ENCODE measurements at places on chromosomes 12 and 14.

DNA sequence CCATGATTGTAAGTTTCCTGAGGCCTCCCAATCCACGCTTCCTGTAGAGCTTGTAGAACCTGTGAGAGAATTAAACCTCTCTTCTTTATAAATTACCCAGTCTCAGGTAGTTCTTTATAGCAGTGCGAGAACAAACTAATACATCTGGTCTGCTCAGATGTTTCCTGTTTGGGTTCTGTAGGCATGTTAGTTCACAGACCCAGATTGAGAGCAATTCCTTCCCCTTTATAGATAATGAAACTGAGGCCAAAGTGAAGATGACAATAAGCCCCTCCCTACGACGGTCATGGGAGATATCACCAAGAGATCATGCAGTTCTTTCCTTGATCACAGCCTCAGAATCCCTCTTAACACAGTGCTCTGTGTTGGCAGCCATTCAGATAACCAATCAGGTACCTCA lies 76.5 kb upstream of the CLMN start:
- H3K4me1 ChIP-seq: no peaks in the 10 kb centered on the region
- no peaks in the 10 kb centered on the region for H3K36me3 ChIP-seq
- no peaks in the 10 kb centered on the region for H3K27me3 ChIP-seq
- DNase-seq: no peak
- H3K27ac ChIP-seq: no peak overlapping the region

- H3K27me3 ChIP-seq: no peaks in the 10 kb centered on the region
- peaks cover 28% of the 10 kb centered on the region for H3K4me1 ChIP-seq
- DNase-seq: no peak
- H3K36me3 ChIP-seq: peaks cover 18% of the 10 kb centered on the region
Measured at GRCh38 chr12:107057071-107057834, 36.1 kb downstream of the CRY1 start.

GRCh38 chr12:53961025-53961761 lies 6.5 kb downstream of the HOXC12 start:
- no peak overlapping the region for H3K27ac ChIP-seq
- H3K27me3 ChIP-seq: peaks cover 88% of the 10 kb centered on the region
- H3K4me3 ChIP-seq: no peak overlapping the region
- peaks cover 33% of the 10 kb centered on the region for H3K36me3 ChIP-seq
- H3K4me1 ChIP-seq: peaks cover 33% of the 10 kb centered on the region
- no peak for DNase-seq

- no peak overlapping the region for H3K4me3 ChIP-seq
- no peak for DNase-seq
- peaks cover 2% of the 10 kb centered on the region for H3K36me3 ChIP-seq
- H3K27ac ChIP-seq: no peak overlapping the region
- H3K27me3 ChIP-seq: no peaks in the 10 kb centered on the region
- peaks cover 8% of the 10 kb centered on the region for H3K4me1 ChIP-seq
Measured at GRCh38 chr12:83161456-83161855, 474.8 kb downstream of the TMTC2 start.

DNA sequence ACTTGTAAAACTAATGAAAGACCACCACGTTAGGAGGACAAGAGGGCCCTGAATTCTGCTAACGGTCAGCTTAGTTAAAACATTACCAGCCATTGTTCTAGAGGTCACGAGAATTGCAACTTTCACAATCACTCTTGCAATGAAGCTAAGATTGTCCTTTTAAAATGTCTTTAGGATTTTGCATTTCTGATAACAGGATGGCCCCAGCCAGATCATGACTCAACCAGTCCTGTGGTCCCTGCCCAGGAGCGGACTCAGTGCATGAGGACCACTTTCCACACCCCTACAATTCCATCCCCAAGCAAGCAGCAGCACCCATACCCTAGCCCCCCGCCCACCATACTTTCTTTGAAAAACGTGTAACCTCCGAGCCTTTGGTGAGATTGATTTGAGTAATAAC lies 28.7 kb downstream of the HSP90AA1 start:
- peaks cover 30% of the 10 kb centered on the region for H3K4me1 ChIP-seq
- DNase-seq: no peak
- peak overlapping the region; percentile 73 for H3K4me3 ChIP-seq
- H3K27ac ChIP-seq: no peak overlapping the region
- H3K27me3 ChIP-seq: no peaks in the 10 kb centered on the region

DNA sequence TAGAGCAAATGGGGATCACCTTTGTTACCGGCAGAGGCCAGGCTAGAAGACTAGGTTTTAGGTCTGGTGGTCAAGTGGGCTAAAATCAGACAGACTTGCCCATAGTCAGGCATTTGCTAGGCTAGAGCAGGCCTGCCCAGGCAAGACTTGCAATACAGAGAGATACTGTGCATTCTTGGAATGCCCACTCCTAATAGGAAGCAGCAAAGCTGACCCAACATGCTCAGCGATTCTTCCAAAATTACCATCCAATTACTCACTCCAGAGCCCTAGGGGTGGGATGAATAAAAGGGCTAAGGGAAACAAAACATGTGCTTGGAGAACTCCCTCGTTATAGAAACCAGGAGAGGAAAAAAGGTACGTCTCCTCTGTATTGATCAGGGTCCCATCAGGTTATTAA lies 187.8 kb upstream of the AMIGO2 start:
- no peaks in the 10 kb centered on the region for H3K27me3 ChIP-seq
- H3K36me3 ChIP-seq: no peaks in the 10 kb centered on the region
- H3K4me3 ChIP-seq: no peak overlapping the region
- DNase-seq: no peak
- no peak overlapping the region for H3K27ac ChIP-seq
- peaks cover 32% of the 10 kb centered on the region for H3K4me1 ChIP-seq

DNA sequence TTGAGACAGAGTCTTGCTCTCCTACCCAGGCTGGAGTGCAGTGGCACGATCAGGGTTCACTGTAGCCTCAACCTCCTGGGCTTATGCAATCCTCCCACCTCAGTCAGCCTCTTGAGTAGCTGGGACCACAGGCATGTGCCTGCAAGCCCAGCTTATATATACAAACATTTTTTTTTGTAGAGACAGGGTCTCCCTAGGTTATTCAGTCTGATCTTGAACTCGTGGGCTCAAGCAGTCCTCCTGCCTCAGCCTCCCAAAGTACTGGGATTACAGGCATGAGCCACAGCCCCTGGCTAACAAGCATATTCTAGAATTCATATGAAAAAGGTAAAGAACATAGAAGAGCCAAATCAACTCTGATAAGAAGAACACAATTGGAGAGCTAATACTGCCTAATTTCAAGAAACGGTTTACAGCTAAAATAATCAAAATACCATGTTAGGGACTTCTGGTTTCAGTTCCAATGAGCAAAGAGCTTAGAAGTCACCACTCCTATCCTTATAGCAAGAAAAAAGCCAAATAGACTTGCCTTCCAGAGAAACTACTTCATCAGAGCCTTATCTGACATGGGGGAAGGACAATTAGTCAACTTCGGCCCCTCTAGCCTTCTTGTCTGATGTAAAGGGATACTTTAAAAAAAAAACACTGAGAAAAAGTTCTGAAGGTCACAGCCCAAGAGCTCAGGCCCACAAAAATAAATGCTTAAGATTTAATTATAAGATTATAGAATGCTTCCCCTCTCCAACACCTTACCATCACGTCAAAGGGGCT lies 37.6 kb downstream of the TMEM116 start:
- no peaks in the 10 kb centered on the region for H3K27me3 ChIP-seq
- no peak overlapping the region for H3K27ac ChIP-seq
- DNase-seq: no peak
- H3K4me1 ChIP-seq: peaks cover 57% of the 10 kb centered on the region
- no peak overlapping the region for H3K4me3 ChIP-seq

DNA sequence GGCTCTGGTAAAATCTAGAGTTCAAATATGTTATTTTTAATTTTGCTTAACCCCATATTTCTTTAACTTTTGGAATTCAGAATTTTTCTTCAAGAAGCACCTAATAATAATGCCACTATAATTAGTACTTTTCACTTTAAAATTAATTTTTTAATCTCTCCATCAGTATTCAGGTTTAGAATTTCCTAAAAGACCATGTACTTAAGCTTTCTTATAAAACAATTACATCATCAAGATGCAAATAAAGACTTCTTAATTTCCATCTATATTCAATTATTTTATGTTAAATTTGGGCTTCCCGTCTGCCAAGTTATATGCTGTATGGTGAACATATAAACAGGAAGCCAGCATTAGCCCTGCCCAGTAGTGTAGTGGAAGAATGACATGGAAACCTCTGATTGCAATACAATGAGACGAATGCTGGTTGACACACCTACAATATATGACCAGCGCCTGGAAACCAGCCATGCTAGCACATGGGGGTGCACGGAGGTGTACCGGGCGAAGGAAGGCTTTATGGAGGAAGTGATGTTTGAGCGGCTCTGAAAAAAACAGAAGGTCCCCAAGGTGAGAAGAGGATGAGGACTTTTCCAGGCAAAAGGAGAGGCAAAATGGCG lies 82.2 kb downstream of the LLPH start:
- no peak for DNase-seq
- no peaks in the 10 kb centered on the region for H3K4me1 ChIP-seq
- no peak overlapping the region for H3K4me3 ChIP-seq
- H3K27me3 ChIP-seq: peaks cover 9% of the 10 kb centered on the region

GRCh38 chr12:115710104-115710564 lies 567.4 kb downstream of the MED13L start:
- H3K4me1 ChIP-seq: no peaks in the 10 kb centered on the region
- DNase-seq: no peak
- H3K27ac ChIP-seq: no peak overlapping the region
- no peak overlapping the region for H3K4me3 ChIP-seq

- no peak overlapping the region for H3K27ac ChIP-seq
- H3K4me3 ChIP-seq: no peak overlapping the region
- no peaks in the 10 kb centered on the region for H3K4me1 ChIP-seq
- DNase-seq: no peak
- H3K27me3 ChIP-seq: no peaks in the 10 kb centered on the region
Measured at GRCh38 chr14:40248671-40249070, 816.4 kb upstream of the FBXO33 start.

GRCh38 chr12:32891956-32892355 lies 4.6 kb downstream of the PKP2 start:
- peaks cover 11% of the 10 kb centered on the region for H3K4me1 ChIP-seq
- peaks cover 60% of the 10 kb centered on the region for H3K27me3 ChIP-seq
- H3K4me3 ChIP-seq: no peak overlapping the region
- H3K36me3 ChIP-seq: no peaks in the 10 kb centered on the region

- H3K27ac ChIP-seq: peak overlapping the region; percentile 42
- H3K36me3 ChIP-seq: peaks cover 6% of the 10 kb centered on the region
Measured at GRCh38 chr12:113081873-113082272, 25.3 kb downstream of the DTX1 start.

DNA sequence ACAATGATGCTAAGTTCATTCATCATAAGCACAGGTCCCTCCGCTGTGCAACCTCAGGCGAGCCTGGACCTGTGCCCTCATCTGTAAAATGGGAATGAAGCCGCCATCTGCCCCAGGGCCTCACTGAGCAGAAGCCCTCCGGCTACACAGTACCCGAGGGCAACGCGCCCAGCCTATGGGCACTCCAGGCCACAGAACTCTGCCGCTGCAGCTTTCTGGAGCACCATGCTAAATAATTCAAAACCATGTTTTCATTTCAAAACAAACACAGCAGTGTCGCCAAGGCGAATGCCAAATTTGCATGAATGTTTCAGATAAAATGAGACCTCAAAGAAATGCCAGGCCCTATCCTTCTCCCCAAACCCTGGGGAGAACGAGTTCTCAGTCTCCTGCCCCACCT lies 4.0 kb downstream of the NCOR2 start:
- H3K4me3 ChIP-seq: no peak overlapping the region
- H3K27me3 ChIP-seq: no peaks in the 10 kb centered on the region
- no peak overlapping the region for H3K27ac ChIP-seq
- DNase-seq: no peak
- H3K4me1 ChIP-seq: peaks cover 34% of the 10 kb centered on the region

DNA sequence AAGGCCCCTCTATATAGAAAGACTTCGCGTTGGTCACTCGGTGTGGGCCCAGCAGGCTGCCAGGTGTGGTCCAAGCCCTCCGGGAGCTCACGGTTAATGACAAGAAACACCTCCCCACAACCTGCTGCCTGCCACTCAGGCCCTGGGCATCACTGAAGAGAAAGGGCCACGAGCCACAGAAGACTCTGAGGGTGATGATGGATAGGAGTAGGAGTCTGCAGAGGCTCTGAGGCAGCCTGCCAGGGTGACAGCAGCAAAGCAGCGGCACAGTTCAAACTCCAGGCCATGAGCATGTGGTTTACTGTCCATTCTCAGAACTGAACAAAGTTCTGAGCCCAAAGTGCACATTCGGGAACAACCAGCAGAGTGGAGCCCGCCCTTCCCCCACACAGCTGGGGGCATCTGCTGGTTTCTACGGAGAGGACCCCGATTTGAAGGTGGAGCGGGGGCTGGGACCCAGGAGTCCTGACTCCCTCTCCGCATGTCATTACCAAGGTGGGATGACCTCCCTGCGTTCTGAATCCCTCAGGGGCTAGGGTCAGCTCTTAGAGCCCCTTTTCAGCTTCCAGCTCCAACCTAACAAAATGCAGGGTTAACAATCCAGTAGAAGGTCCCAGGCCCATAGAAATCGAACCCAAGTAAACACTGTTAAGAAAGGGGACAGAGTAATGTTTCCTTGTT lies 65.8 kb downstream of the VWF start:
- peaks cover 82% of the 10 kb centered on the region for H3K27me3 ChIP-seq
- no peaks in the 10 kb centered on the region for H3K4me1 ChIP-seq

DNA sequence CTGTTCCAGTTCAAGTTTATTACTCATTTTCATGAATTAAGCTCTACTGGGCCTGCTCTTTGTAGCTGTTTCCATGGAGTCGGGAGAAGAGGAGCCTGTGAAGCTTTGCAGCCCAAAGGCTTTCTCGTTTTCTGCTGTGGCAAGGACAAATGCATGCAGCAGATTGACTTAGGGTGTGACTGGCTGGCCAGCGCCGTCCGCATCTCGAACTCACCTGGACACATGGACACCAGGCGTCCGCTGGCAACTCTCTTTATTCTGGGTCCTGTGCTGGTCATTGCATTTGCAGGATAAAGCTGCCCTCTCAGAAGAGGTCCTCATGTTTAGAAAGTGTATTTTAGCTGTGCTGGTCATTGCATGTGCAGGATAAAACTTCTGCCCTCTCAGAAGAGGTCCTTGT lies 350.4 kb downstream of the TMEM121 start:
- H3K27me3 ChIP-seq: peaks cover 39% of the 10 kb centered on the region
- H3K27ac ChIP-seq: no peak overlapping the region
- no peaks in the 10 kb centered on the region for H3K4me1 ChIP-seq
- no peak for DNase-seq
- no peaks in the 10 kb centered on the region for H3K36me3 ChIP-seq

DNA sequence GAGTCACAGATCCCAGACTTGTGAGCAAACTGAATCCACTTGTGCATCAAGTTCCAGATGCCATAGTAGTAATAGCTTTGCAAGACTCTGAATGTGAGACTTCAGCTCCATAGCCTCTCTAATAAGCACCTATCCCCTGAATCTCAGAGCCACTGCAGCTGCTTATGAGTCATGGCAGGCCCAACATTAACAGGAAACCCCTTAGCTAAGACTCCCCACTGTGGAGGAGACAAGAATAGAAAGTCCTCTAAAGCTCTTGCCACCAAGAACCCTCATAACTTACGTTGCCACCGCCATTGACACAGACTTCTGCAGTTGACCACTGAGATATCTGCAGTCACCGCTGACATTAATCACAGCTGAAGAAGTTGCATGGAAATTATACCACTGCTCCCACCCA lies 62.9 kb upstream of the PDE3A start:
- no peaks in the 10 kb centered on the region for H3K36me3 ChIP-seq
- no peak overlapping the region for H3K4me3 ChIP-seq
- no peak overlapping the region for H3K27ac ChIP-seq
- H3K4me1 ChIP-seq: no peaks in the 10 kb centered on the region
- no peak for DNase-seq
